ENCODE measurements at places on chromosomes 12 and 14.

- DNase-seq, result no peak
Measured at GRCh38 chr12:9933958-9934357, 1.8 kb upstream of the CLEC2A start.

DNA sequence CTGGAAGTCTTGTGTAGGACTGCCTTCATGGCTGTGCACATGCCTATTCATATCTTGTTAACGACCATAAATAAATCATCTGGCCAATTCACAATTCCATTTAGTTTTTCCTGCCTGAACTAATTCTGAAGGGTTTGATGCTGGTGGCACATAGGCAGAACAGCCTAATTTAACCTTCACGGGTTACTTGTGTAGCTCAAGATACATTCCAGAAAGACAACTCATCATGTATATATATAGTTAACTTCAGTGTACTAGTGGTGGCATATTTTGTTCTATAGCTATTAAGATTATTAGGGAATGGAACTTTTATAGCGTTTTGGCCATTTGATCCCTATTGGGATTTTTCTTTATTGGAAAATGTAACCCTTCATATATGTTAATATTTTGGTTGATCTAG, 31.4 kb downstream of the CFAP54 start:
- DNase-seq, result no peak

GRCh38 chr12:48940181-48940580, 14.9 kb upstream of the FKBP11 start:
- DNase-seq, result no peak

DNA sequence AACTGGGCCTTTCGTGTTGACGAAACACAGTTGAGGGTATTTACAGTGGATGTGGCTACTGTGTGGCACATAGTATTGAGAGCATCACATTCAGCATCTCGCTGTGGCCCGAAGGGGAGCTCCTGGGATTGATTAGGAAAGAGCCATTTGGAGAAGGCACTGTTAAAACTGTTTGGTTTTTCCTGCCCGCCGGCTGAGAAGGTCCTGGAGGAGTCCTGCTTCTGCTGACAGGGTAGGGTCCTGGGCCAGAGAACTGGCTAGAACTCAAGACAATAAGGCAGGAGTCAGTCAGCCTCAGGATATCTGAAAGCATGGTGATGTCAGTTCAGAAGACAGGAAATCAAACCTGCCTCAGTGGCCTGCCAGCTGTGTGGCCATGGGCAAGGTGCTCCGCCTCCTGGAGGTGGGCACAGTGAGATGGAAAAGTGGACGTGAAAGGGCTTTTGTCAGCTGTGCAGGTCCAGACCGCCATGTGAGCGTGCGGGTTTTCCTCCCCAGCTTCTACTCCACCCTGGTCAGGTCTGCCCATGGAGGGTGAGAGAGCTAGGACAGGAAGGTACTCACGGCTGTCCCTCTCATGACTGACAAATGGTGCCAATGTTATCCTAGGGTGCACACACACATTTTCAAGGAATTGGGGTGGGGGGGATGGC, 92.3 kb downstream of the NTF3 start:
- no peak for DNase-seq

GRCh38 chr14:96252999-96253539, 2.9 kb upstream of the BDKRB1 start:
- no peak for DNase-seq

DNA sequence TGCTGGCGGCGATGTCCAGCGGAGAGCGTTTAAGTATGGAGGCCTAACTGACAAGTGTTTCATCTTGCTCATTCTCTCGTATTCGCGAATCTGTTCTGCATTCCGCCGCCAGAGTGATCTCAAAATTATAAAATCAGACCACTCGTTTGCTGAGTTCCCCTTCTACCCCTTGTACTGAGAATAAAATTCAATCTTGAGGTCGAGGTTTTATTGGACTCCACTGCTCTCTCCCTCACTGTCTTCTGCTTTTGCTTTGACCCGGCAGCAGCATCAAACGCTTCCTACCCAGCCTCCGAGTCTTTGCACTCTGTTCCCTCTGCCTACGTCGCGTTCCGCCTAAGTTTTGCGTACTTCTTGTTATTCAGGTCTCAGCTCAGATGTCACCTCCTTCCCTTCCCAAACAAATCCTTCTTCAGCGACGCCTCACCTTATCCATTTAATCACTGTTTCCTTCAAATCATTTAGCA, 462 bp downstream of the KNTC1 start:
- peak; percentile 14 for DNase-seq

- no peak for DNase-seq
Measured at GRCh38 chr14:30034152-30034551, 106.5 kb upstream of the PRKD1 start.
